ENCODE measurements at places on chromosomes 1 and 21. TPM values are rescaled to one million over a fixed set of nuclear protein-coding genes. Genes with fewer than 3 reads are reported as not detected.
A peak's percentile ranks its signal among the peaks of the same experiment; 100 is the strongest.

GRCh38 chr1:182650678-182651338 lies 33.6 kb downstream of the RGS8 start:
- no peak for DNase-seq

GRCh38 chr1:175237389-175237788 lies 44.8 kb upstream of the KIAA0040 start:
- DNase-seq, result no peak

- DNase-seq, result no peak
Observed at GRCh38 chr1:6850537-6850936, 65.3 kb downstream of the CAMTA1 start.

- no peak for DNase-seq
Observed at GRCh38 chr1:154474802-154475201, 27.2 kb upstream of the TDRD10 start.

GRCh38 chr1:78375996-78376395 lies 114.8 kb upstream of the PTGFR start:
- DNase-seq, result no peak

DNA sequence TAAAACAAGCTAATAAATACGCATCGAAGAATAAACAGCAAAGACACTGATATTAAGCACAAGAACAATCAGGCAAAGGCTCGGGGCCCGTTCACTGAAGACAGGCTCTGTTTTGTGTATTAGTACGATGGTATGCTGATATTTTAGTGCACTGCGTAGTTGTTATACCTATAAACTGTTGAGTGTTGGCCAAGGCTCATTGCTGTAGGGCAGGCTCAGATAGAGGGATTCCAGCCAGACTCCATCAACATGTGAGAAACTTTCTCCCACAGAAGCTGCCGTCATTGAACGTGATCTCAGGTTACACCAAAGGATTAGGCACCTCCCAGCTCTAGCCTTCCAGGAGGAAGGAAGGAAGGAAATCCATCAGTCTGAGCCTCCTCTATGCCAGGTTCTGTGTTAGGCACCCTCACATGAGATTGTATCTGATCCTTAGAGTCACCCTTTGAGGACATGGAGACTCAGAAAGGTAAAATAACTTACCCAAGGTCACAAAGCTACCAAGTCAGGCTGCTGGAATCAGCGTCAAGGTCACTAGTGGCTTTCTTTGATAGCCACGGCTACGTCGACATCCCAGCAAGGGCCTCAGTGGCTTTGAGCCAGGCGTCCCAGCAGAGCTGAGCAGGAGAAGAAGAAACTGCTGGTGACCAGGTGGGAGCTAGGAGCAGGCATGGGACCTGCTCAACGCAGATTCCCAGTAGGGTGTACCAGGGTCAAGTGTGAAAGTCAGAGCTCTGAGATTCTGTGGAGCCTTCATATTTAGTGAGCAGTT lies 14.8 kb downstream of the BCAR3 start:
- DNase-seq, result no peak

- no peak for DNase-seq
Observed at GRCh38 chr21:45067462-45068285, 6.7 kb upstream of the ADARB1 start.

GRCh38 chr1:81738875-81739274 lies 61.9 kb upstream of the ADGRL2 start:
- DNase-seq, result no peak

GRCh38 chr1:63935553-63935952 lies 161.7 kb downstream of the ROR1 start:
- no peak for DNase-seq

- DNase-seq, result no peak
Observed at GRCh38 chr1:8727809-8728213, 89.6 kb downstream of the RERE start.

GRCh38 chr21:33977017-33977720 lies 61.6 kb upstream of the ATP5PO start:
- no peak for DNase-seq

GRCh38 chr1:53293123-53293522 lies 34.7 kb downstream of the LRP8 start:
- DNase-seq, result no peak

- no peak for DNase-seq
Observed at GRCh38 chr1:241841691-241842090, 6.3 kb upstream of the EXO1 start.

GRCh38 chr21:16533692-16534407 lies 804.1 kb downstream of the USP25 start:
- no peak for DNase-seq

- no peak for DNase-seq
Observed at GRCh38 chr1:162175379-162176081, 106.0 kb downstream of the NOS1AP start.

DNA sequence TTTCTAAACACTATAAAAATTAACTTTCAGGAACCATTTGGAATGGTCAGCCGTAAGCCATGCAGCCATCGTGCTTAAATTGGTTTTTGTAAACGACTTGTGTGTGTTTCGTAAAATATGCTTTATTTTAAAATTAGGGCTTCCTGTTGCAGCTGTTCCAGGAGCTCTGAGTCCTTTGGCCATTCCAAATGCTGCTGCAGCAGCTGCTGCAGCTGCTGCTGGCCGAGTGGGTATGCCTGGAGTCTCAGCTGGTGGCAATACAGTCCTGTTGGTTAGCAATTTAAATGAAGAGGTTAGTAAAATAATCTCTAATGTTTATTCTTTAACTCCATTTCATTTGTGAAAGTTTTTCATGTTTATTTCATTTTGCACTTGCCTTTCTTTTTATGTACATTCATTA lies 83.1 kb downstream of the PTBP2 start:
- no peak for DNase-seq

DNA sequence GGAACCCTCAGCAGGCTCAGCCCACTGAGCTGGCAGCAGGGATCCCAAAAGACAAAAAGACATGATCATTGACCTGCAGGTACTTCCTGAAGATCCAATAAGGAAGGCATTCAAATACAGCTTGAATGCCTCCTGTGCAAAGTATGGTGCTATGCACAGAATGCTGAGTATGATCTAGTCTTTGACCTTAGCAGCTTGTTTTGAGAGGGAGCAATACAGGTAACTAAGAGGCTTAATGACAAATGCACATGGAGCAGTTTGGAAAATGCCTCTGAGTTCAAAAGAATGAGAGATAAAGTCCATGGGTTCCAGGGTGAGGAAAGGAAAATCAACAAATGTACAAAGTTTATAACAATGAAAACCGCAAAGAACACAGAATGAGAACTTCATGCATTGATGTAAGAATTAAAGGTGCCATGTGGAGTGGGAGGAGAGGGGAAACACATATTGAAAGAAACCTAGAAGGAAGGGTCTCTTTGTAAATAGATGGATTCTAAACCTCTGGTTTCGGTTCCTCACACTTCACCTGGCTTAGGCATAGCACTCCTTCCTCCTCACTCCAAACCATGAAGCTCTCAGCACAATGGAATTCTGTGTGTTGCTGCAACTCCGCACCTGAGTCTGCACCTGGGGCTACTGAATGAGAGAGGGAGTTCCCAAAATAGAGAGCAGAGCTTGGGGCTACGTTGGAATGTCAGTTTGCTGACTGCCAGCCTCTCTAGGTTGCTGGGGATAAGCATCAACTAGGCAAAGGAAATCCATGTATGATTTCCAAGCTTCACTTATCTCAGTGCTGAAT lies 77.6 kb downstream of the PLXNA2 start:
- DNase-seq, result peak; percentile 45

DNA sequence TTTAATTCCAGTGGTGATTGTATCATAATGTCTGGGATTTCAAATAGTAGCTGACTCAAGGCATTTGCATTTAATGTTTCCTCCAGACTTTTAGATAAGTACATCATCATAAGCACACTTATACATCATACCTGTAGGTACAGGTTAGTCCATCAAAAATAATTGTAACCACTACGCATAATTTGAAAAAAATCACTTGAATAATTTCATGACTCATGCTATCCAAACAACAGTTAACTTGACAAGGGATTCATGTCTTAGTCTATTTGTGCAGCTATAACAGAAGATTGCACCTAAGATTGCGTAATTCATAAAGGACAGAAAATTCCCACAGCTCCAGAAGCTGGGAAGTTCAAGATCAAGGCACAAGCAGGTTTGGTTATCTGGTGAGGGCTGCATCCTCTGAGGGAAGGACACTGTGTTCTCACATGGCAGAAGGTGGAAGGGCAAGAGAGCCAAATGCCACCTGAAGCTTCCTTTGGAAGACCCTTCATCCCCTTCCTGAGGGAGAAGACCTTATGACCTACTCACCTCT lies 801.7 kb upstream of the BRINP3 start:
- no peak for DNase-seq

- no peak for DNase-seq
Observed at GRCh38 chr1:186609183-186609582, 71.0 kb downstream of the PTGS2 start.

- DNase-seq, result peak; percentile 40
Observed at GRCh38 chr21:17903029-17903806, 84.1 kb upstream of the C21orf91 start.

DNA sequence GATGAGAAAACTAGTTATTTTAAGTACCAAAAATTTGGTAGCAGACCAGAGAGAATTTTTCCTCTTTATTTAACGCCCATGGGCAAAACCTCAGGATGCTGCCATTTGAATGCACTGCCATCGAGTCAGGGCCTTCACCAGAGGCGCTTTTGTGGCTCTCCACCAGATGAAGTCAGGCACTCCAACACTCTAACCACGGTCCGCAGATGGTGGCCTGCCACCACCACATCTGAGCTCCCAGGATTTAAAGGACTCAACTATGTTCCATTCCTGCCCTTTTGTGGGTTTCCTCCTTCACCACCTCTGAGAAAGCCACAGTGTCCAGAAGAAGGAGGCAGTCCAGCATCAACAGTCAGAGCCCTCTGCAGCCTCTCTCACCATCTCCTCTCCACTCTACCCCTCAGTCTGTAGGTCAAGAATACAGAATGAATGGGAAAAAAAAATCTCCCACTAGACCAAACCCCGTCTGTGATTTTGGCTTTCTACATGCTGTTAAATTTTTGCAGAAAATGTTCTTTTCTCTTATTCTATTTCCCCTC lies 647.4 kb downstream of the USP25 start:
- no peak for DNase-seq

DNA sequence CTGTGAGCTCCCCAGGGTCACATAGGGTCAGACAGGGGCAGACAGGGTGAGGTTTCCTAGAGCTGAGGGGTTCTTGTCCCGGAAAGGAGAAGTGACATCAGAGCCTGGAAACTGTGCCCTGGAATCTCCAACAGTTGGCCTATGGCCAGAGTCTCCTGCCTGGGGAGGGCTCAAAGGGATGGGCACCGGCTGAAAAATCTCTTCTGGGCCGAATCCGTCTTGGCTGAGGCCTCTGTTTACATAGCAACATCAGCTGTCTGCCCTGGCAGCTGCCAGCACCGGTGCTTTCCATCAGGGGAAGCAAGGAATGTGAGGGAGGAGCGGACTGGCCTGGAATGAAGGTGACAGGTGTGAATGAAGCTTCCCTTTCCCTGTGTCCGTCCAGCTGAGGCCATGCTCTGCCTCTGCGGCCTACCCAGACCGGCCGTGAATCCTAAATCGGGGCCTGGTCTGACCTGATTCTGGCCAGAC lies 30.7 kb downstream of the VASH2 start:
- DNase-seq, result no peak

DNA sequence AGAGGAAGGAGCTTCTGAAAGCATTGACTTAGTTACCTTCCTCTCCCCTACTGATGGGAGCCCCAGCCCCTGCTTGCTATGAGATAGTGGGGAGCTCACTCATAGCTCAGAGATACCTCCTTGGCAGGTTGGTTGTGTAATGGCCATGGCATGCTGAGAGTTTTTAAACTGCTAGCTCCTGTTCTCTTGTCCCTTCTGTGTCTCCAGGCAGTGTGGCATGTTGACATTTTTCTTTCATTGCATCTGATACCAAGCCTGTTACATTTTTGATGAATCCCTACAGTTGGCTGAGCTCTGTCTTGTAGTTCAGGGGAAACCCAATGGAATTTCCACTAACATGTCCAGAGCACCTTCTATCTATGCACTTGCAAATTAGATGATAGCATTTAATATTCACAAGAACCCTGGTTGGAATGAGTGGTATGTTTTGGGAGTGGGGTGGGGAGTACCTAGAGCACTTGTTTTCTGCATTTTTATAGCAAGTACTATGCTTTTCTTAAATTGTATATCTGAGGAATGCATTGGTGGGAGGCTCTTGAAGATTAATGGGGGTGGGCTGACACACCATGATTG lies 39.1 kb upstream of the EFCAB14 start:
- DNase-seq, result no peak

DNA sequence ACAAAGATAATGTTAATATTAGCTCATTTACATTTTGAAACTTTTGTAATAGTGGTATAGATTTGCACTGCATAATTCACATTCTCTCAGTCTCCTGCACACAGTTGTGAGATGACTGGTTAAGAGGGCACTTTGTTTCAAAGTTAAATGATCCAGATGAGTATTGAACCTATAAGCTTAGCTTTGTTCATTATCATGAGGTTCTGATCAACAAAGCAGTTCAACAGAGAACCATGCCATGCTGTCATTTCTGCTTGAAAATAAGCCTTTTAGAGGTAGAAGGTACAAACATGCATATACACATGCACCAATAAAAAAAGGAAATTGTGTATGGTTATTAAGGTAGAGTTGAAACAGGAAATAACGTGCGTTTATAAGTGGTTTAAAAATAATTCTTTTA lies 4.8 kb downstream of the RAP1A start:
- no peak for DNase-seq

GRCh38 chr1:29752141-29752540 lies 515.8 kb downstream of the PTPRU start:
- peak; percentile 1 for DNase-seq

GRCh38 chr1:198455966-198456365 lies 84.5 kb downstream of the ATP6V1G3 start:
- no peak for DNase-seq

DNA sequence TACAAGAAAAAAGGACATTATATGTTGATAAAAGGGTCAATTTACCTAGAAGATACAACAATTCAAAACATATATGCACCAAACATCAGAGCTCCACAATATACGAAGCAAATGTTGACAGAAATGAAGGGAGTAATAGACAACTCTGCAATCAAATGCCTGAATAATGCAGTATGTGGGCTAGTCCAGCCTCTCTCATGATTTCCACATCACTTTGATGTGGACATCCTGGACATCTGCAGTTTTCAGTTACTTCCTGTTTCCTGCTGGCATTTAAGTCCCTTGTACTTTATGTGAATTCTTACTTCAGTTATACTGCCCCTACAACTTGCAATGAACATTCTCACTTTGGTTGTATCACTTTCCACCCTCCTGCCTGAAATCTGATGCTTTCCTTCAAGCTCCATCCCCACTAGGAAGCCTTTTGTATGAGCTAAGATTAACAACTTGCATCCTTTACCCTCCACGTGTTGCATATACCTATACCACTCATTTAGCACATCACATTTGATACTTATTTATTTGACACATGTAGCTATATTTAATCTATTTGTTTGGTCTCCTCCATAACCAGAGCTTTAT lies 36.7 kb downstream of the DISC1 start:
- DNase-seq, result no peak

- DNase-seq, result peak; percentile 33
Observed at GRCh38 chr21:44428281-44428960, 26.9 kb upstream of the LRRC3 start.

Gene LCE1C
- not detected for polyA plus RNA-seq

Gene IGSF5
- 0.24 TPM for polyA plus RNA-seq

Gene PTGFRN
- polyA plus RNA-seq, result 64.4 TPM

Gene KPRP
- polyA plus RNA-seq, result not detected

Gene ZFP69B
- 7.1 TPM for polyA plus RNA-seq

Gene KIRREL1
- polyA plus RNA-seq, result 44.6 TPM

Gene PPIAL4G
- 0.18 TPM for polyA plus RNA-seq

Gene SPATA45
- polyA plus RNA-seq, result 0.39 TPM

Gene SFN
- polyA plus RNA-seq, result 0.65 TPM

Gene MYBPH
- 0.07 TPM for polyA plus RNA-seq

Gene CHI3L2
- 0.47 TPM for polyA plus RNA-seq

Gene HLX
- polyA plus RNA-seq, result 49.3 TPM

Gene USP48
- 79.9 TPM for polyA plus RNA-seq

Gene BTBD19
- 18.6 TPM for polyA plus RNA-seq

Gene HSPB7
- 5.7 TPM for polyA plus RNA-seq

Gene S100A2
- 1.0 TPM for polyA plus RNA-seq

Gene ZBTB8A
- polyA plus RNA-seq, result 13.4 TPM

Data from left lung (tissue), 14 donors.